ENCODE measurements at places on chromosomes 2 and 18.

DNA sequence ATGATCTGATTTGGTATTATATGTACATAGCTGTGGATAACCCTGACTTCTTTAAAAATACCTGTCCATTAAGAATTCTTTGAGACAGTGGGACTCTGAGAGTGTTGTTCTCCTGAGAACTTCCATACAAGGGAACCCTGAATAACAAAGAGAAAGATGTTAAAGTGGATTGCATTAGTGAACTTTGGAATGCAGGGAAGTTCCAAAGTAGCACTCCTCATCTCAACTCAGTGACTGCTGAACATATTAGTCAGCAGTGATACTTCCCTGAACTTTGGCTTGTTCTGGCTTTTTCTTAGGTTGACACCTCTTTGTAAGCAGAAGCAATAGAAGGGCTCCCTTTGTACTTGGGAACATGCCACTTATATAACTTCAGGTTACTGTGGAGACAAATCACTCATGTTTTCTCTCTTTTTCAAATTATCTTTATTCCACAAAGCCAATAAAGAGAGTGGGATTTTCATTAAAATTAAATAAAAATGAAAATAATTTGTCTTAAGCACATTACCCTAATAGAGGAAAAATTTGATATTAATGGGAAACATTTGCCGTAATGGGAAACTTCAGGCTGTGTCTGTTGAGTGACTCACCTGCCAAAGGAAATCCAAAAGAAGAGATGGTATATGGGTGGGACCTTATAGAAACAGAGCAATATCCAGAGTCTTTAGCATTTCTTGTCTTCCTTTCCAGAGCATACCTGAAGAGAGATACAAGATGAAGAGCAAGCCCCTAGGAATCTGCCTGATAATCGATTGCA lies 33.3 kb downstream of the CFLAR start:
- no peak for DNase-seq

DNA sequence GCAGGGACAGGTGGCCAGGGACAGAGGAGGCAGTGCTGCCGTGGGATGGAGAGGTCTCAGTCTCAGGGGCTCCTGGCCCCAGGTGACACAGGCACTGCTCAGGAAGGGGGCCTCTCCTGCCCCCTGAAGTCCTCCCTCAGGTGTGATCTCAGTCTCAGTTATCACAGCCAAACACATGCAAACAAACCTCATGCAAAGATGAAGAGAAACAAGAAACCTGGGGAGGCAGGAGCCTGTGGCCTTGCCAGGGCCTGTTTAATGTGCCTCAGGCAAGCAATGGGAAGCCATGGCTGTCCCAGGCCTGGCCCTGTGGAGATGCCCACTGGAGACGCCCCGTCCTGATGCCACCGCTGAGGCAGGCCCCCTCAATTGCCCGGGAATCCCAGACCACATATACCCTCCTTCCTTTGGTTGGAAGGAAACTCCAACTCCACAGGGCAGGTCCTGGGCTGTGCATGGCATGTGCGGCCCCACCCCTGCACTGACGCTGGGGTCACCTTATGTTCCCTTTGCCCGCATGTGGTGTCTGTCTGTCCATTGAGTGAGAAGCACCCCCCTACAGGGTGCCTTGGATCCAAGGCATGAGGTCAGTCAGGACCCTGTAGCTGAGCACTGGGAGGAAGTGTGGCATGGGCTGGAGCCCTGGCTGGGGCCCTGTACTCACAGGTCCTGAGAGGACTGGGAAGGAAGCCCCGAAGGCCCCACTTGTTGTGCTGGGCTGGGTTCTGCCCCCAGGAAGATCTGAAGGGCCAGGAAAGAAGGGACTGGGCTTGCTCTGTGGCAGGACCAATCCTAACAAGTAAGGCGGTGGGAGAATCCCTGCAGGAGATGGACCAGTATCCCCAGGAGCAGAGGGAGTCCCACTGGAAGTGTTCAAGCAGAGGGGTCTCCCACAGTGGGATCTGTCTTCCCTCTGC lies 68.8 kb upstream of the RAB6C start:
- no peak for DNase-seq

DNA sequence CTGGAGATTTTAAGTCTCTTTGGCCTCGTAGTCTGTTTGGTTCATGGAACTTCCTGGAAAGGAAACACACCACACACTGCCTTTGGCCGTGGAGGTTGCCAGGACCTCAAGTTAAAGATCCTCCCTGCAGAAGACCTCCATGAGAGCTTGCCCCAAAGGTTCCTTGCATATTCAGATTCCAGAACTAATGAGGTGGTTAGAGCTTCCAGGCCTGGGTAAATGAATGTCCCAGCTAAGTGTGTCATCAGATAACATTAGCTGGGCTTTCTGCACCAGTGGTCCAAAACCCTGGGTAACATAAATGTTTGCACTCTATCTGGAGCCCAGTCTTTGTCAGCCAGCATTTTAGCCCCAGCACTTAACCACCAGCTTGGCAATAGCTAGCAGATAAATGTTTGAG lies 122.1 kb upstream of the EML6 start:
- no peak for DNase-seq

DNA sequence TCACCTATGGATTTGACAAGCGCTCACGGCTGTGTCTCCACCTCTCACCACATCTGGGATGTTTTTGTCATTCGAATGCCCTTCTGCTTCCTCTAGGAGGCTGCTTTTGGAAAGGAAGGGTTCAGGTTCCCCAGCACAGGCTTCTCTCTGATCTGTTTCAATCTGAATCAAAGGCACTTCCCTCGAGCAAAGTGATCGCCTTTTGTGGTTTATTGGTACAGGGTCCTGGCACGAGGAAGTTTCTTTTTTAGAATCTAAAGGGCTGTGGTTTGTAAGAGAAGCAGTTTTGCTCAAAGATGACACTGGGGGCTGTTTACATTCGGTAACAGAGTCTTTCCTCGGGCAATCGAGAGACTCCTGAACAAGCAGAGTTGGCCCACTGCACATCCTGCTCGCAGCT lies 145.0 kb downstream of the DAW1 start:
- no peak for DNase-seq

DNA sequence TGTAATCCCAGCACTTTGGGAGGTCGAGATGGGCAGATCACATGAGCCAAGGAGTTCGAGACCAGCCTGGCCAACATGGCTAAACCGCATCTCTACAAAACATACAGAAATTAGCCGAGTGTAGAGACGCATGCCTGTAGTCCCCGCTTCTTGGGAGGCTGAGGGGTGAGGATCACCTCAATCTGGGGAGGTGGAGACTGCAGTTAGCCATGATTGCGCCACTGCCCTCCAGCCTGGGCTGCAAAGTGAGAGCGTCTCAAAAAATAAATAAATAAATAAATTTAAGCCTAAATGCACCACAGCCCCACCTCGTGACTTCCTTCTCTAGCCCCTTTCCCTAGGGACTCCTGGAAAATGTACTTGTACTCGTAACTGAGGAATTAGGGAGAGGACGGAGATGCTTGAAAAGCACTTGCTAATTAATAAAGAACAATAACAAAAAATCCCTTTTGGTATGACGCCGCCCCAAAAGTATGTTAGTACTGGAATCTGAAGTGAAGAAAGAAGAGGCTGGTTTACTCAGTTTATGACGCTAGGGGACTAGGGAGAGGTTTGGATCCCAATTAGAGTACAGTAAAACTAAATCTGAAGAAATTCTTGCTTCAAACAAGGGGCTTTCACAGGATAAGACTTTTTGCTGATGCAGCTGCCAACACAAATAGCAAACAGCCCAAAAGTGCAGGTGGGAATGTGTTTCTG lies 887 bp upstream of the ZNF396 start:
- no peak for DNase-seq

DNA sequence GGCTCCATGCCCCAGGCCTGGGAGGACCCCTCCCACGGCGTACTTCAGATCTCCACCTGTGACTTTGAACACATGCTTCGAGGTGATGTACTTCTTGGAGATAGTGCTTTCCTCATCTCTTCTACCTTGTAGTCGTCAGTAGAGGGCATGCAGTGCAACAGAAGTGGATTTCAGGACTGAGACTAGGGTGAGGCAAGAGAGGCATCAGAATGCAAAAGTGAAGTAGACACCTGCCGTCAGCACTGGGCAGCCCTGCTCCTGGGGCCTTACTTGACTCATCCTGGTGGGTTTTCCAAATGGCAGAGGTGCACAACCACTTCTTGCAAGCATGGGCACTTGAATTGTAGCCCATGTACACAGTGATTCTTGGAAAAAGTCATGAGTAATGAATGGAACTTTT lies 258.8 kb downstream of the NEDD4L start:
- no peak for DNase-seq

- no peak for DNase-seq
Observed at GRCh38 chr2:50929661-50930060, 102.3 kb downstream of the NRXN1 start.

GRCh38 chr18:23540867-23541266 lies 37.6 kb downstream of the RMC1 start:
- DNase-seq: no peak

- DNase-seq: no peak
Observed at GRCh38 chr2:54122171-54122935, 6.9 kb downstream of the ACYP2 start.

- no peak for DNase-seq
Observed at GRCh38 chr18:24494586-24494985, 34.1 kb downstream of the HRH4 start.

GRCh38 chr2:40957508-40957907 lies 505.6 kb upstream of the SLC8A1 start:
- no peak for DNase-seq

GRCh38 chr18:25457126-25457525 lies 105.2 kb upstream of the ZNF521 start:
- no peak for DNase-seq

- DNase-seq: no peak
Observed at GRCh38 chr2:227130636-227131035, 33.4 kb downstream of the COL4A4 start.

DNA sequence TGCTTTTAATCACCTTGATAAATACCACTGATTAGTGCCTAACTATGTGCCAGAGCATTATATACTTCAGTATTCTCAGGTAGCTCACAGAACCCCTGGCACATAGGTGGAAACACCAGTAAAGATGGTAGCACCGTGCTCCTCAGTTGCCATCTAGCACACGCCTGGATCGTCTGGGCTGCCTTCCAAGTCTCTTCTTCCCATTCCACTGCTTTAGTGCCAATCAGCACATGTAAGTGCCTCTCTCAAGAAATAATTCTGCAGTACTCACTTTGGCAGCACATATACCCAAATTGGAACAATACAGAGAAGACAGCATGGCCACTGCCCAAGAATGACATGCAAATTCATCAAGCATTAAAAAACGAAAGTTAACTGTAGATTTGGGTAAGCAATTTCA lies 13.0 kb downstream of the POLR2D start:
- no peak for DNase-seq

DNA sequence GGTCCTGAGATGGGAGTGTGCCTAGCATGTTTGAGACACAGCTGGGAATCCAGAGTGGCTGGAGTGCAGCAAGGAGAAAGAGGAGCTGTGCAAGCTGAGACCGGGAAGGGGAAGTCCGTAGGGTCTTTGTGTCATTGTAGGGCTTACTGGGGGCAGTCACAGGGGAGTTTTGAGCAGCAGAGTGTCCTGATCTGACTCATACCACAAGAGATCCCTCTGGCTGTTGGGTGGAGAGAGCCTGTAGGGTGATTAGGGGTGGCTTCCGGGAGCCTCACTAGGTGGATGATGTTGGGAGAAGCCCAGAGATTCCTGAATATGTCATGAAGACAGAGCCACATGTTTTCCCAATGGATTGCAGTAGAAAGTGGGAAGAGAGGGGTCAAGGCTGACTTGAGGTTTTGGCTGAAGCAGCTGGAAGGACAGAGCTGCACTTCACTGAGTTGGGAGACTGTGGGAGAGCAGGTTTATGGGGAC lies 30.9 kb downstream of the FHOD3 start:
- no peak for DNase-seq

DNA sequence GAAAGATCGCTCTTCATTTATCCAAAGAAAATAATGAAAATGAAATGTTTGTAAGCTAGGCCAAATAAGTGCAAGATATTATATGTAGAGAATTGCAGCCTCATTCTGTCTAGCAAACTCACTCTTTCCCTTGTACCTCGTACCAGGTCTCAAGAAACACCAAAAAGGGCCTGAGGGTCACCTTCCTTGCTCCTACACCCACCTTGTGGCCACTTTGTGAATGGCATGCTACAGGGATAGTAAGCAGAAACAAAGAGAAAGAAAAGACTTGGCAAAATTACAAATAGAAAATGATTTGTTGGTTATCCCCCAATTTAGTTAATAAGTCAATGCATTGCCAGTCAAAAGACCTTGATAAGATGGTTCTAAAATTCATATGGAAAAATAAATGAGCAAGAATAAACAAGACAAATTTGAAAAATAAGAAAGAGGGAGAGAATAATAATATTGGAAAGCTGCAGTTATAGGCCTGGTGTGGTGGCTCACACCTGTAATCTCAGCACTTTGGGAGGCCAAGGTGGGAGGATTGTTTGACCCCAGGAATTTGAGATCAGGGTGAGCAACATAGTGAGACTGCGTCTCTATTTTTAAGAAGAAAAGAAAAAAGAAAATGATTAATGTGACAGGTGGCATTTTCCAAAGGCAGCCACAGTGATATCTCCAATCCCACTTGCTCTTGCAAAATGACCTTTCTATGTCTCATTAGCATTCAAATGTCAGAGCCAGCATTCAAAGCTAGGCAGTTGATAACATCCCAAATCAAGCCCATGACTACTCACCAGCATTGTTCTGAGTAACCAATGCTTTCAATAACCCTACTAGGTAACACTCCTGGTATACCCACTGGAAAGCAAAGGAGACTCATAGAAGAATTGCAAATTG lies 38.8 kb upstream of the BMP10 start:
- no peak for DNase-seq

GRCh38 chr2:72989770-72990556 lies 72.6 kb downstream of the EMX1 start:
- no peak for DNase-seq

GRCh38 chr2:163953390-163953907 lies 217.6 kb upstream of the FIGN start:
- DNase-seq: no peak

GRCh38 chr2:69449906-69450305 lies 12.7 kb upstream of the NFU1 start:
- no peak for DNase-seq

GRCh38 chr18:70415823-70416488 lies 127.1 kb downstream of the SOCS6 start:
- DNase-seq: no peak

DNA sequence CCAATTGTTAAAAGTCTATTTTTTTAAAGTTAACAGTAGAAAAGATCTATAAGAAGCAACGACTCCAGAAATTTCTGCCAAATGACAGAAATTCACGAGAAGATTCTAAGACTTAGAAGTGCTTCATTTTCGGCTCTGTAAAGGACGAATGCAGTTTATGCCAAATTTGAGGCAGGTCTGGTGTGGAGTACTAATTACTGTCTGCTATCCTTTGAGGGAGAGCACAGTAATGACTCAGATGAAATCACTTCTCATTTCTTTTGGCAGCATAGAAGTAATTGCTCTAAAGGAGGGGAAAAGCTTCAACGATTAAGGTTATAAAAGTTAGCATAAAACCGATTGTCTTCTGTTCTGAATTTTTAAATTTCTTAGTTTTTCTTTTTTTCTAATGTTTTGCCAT lies 11.4 kb downstream of the G6PC2 start:
- DNase-seq: no peak

DNA sequence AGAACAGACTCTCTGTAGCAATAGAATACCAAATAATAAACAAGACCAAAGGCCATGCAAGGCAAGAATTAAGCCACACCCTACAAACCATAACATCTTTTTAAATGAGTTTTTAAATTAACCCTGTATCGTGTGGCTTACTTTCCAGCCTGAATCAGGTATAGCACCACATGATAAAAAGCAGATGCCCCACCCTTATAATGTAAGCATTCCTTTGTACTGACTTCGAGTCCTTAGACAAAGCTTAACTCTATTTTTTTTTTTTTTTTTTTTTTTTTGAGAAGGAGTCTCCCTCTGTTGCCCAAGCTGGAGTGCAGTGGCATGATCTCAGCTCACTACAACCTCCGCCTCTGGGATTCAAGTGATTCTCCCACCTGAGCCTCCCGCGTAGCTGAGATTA lies 1.7 kb upstream of the C2orf42 start:
- no peak for DNase-seq

All from cortex of kidney (tissue), 1 donor.